ENCODE measurements at places on chromosomes 16 and 17.
A peak's percentile ranks its signal among the peaks of the same experiment; 100 is the strongest.

DNA sequence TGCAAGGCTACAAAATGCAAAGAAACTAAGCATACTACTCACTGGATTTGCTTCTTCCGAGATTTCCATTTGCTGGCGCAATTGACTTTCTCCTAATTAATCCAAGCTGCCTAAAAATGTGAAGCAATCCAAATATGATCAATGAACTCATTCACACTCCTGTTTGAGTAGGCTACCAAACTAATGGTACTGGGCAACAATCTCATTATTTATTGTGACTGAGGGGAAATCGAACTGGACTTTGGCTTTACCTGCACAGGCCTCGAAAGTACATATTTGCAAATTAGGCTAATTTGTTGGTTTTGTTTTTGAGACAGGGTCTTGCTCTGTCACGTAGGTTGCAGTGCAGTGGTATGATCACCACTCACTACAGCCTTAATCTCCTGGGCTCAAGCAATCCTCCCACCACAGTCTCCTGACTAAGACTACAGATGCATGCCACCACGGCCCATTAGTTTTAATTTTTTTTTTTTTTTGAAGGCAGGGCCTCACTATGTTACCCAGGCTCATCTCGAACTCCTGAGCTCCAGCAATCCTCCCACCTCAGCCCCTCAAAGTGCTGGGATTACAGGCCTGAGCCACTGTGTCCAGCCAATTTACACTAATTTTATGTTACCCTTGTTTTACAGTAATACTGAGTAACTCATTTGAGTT lies 2.6 kb downstream of the ERI2 start:
- DNase-seq: peak; percentile 75

DNA sequence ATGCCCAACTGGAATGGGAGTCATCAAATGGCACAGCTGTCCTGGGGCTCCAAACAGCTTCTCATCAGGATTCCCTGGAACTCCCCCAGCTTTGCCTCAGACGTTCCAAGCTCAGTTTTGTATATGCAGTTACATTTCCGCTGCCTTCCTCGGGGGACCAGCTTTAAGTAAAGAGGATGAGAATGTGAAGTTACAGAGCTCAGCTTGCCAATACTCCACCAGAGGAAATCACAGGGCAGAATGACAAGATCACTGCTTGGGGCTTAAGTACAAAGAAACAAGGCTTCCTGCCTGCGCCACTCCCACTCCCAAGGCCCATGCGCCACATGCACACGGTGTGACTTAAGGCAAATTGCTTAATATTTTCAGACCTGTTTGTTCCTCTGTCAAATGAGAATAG lies 272.4 kb upstream of the CDH11 start:
- no peak for DNase-seq

- no peak for DNase-seq
Measured at GRCh38 chr17:4150096-4150495, 7.1 kb downstream of the CYB5D2 start.

DNA sequence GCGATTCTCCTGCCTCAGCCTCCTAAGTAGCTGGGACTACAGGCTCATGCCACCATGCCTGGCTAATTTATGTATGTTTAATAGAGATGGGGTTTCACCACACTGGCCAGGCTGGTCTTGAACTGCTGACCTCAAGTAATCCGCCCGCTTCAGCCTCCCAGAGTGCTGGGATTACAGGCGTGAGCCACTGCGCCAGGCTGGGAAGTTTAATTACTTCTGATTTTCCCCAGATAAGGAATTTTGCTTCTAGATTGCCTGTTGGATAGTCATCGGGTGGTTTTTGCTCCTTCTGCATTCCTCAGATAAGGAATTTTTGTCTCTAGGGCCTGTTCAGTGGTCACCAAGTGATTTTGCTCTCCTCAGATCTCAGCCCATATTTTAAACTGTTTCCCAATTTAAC lies 112.5 kb downstream of the MAP2K4 start:
- DNase-seq: no peak

GRCh38 chr17:44384281-44384822 lies 5.1 kb downstream of the ITGA2B start:
- no peak for DNase-seq

Data from HepG2 (cell line).